ENCODE measurements at places on chromosomes 12 and 14. TPM values are rescaled to one million over a fixed set of nuclear protein-coding genes. Genes with fewer than 3 reads are reported as not detected.
A peak's percentile ranks its signal among the peaks of the same experiment; 100 is the strongest.

Gene SLC15A5
- total RNA-seq, result 0.41 TPM

GRCh38 chr12:14256121-14256520 is 109.4 kb upstream of the ATF7IP start:
- no peak for DNase-seq

GRCh38 chr14:31926123-31926522 is 151.0 kb upstream of the ARHGAP5 start:
- DNase-seq, result no peak

DNA sequence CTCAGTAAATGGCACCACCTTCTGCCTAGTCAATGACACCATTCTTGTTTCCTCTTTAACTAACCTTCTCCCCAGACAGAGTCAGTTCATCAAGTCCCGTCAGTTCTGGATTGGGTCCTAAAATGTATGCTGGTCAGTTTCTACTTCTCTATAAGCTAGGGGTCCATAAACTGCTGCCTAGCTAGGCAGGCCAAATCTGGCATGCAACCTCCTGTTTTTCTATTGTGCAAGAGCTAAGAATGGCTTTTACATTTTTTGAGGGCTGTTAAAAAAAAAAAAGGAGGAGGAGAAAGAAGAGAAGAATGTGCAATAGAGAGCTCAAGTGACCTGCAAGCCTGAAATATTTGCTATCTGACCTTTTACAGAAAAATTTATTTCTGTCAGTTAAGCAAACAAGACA is 6.4 kb upstream of the TMED10 start:
- DNase-seq, result no peak

DNA sequence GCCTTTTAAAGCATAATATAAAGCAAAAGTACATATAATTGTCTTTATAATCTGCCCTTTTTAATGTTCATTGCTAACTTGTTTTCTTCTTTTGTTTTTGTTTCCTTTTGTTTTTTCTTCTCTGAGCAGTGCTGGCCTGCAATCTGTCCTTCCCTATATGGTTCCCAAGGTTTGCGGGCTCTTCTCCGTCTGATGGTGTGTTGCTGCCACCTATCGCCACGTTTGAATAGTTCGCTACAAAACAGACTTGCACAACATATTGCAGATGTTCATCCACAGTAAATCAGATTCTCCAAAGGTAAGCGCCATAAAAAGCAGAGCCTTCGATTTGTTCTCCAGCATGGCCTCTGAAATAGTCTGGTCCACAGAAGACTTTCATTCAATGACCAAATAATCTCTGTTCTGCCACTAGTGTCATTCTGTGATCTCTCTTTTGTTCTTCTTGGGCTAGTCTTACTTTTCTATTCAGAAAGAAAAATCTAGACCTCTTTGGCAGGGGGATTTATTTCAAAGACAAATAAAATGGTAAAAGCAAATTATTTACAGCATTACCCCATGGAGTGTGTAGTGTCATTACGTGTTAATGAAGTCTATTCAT is 33.5 kb downstream of the C12orf50 start:
- peak; percentile 21 for DNase-seq

DNA sequence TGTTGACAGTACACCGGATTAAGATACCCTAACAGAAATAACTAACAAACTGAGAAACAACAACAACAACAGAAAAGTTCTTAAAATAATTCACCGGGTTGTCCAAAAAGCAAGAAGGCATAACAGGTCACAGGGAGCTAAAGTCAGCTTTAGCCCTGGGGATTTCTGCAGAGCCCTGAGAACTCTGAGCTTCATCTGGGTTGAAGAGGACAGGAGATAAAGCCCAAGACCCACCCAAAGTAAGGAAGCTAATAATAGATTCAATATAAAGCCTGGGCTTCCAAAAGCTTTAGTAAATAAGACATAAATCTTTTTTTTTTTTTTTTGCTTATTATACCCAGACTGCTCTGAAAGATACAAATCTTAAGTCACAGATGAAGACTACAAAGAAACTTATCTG is 44.1 kb upstream of the MTERF2 start:
- no peak for DNase-seq

- no peak for DNase-seq
These were observed 51.8 kb downstream of the ISCA2 start for GRCh38 chr14:74545386-74545785.

- no peak for DNase-seq
These were observed 65.9 kb upstream of the CCDC198 start for GRCh38 chr14:57559576-57559975.

Gene GRIN2B
- total RNA-seq, result 75.4 TPM

- no peak for DNase-seq
These were observed 6.7 kb upstream of the HOXC6 start for GRCh38 chr12:54021432-54022013.

GRCh38 chr12:3432868-3433267 is 58.1 kb upstream of the PRMT8 start:
- DNase-seq, result no peak

DNA sequence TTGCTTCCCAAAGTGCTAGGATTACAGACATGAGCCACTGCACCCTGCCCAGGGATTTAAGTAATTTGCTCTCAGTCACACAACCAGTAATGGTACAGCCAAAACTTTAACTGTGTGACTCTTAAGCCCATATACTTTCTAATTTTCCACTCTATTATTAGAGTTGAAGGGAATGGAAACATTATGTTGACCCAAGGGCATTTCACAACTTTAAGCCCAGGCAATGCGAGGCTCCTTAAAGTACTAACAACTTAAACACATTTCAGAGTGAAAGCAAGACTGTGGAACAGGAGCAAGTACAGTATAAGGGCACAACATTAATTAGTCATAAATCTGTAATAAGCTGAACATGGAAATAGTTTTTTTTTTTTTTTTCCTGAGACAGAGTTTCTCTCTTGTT is 39.8 kb downstream of the BAZ1A start:
- no peak for DNase-seq

GRCh38 chr12:52980650-52981423 is 25.4 kb upstream of the EIF4B start:
- DNase-seq, result peak; percentile 61

DNA sequence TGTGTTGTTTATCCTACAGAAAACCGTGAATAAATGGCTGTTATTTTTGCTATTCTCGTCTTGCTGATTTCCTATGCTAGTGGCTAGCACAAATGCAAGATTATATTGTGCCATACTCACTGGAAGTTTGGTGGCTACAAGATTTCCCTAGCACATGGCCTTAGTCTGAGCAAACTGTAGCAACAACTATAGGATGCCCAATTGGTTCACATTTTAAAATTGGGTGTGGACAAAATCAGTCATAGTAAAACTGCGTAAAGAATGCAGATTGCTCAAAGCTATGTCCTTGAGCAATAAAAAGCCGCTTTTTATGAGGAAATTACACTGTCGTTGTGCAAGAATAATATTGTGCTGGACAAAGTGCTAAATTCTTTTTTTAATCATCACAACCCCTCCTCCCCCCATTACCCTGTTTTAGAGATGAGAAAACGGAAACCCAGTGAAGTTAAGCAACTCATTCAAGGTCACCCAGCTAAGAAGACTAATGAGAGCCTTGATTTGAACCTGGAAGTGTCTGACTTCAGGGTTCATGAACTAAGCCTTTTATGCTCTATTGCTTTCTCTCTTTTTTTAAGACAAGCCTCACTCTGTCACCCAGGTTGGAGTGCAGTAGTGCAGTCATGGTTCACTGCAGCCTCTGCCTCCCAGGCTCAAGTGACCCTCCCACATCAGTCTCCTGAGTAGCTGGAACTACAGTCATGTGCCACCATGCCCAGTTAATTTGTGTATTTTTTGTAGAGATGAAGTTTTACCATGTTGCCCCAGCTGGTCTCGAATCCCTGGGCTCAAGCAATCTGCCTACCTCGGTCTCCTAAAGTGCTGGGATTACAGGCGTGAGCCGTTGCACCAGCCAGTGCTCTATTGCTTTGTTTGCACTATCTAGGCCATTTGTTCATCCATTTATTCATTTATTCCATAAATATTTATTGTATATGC is 73.6 kb downstream of the SRGAP1 start:
- DNase-seq, result no peak

GRCh38 chr12:116922194-116922897 is 11.6 kb downstream of the FBXW8 start:
- no peak for DNase-seq

- DNase-seq, result no peak
These were observed 316.2 kb downstream of the NPAS3 start for GRCh38 chr14:33254861-33255395.

Gene GMFB
- 258 TPM for total RNA-seq

Gene LALBA
- total RNA-seq, result not detected

Gene TRIM9
- total RNA-seq, result 28.5 TPM

GRCh38 chr12:124902916-124903315 is 11.5 kb downstream of the UBC start:
- no peak for DNase-seq

DNA sequence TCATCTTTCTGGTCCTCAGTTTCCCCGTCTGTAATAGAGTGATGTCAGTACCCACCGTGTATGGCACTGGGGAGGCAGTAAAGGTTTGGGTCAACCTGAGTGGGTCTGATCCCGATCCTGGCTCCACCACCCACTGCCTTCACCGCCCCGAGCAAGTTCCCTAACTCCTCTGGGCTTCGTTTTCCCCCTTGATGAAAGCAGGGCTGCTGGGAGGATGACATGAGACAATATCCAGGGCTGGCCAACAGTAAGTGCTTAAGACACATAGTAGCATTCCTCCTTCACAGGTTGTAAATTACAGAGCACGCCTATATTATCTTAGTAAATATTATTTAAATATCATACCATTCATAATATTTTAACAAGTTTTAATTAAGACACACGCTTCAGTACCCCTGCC is 595 bp downstream of the PLEK2 start:
- DNase-seq, result no peak

GRCh38 chr12:76621582-76622024 is 62.0 kb upstream of the OSBPL8 start:
- DNase-seq, result peak; percentile 65

DNA sequence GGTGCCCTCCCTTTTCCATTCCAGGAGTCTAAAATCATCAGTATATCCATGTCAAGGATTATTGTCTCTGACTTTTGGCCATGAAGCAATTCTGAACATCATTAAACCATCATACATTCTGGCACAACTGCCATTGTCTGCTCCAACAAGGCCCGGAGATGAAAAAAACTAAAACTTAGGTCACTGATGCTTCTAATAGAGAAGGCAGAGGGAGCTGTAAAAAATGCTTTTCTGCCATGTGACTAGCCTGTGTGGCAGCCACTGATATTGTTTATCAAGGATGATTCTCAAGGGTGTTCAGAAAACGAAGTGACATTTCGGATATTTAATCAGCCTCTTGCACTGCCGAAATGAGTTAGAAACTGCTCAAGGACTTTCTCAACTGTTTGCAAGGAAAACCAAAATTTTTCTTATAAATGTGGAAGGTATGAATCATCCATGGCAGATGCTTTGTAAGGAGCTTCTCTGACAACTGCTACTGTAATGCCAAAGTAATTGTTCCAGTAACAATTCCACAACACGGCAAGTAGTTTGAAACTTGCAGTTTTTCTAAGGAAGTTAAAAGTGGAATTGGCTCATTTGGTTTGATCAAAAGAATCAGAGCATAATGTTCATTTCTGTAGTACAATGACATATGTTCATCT is 1076.5 kb upstream of the FLRT2 start:
- DNase-seq, result no peak

GRCh38 chr12:105030820-105031807 is 45.0 kb downstream of the NOPCHAP1 start:
- DNase-seq, result no peak

GRCh38 chr12:75953312-75953906 is 78.2 kb downstream of the PHLDA1 start:
- DNase-seq, result no peak

DNA sequence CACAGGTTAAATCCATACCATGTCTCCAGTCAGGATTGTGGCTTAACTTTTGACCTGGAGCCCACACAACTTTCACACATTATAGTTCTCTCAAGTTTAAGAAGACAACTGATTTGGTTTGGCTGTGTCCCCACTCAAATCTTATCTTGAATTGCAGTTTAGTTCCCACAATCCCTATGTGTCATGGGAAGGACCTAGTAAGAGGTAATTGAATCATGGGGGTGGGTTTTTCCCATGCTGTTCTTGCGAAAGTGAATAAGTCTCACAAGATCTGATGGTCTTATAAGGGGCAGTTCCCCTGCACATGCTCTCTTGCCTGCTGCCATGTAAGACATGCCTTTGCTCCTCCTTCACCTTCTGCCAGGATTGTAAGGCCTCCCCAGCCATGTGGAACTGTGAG is 38.2 kb upstream of the PARP11 start:
- no peak for DNase-seq

Gene INHBC
- not detected for total RNA-seq

DNA sequence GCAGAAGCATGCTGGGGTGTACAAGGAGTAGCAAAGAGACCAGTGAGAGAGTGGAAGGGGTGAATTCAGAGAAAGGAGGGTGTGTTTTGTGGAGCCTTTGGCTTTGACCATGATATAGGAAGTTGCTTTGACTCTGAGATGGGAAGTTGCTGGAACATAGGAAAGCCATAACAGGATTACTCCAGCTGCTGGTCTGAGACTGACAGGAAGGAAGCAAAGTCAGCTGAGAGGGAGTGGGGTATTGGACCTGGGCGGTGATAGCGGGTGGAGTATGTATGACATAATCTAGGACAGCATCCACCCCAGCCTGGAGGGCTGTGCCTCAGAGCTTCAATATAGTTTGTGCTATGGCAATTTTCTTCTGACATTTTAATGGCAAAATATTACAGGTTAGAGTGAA is 324.4 kb downstream of the PDZRN4 start:
- DNase-seq, result no peak

GRCh38 chr14:54685286-54685845 is 118.4 kb downstream of the SAMD4A start:
- DNase-seq, result no peak

Gene KLRG1
- 8.6 TPM for total RNA-seq

- DNase-seq, result no peak
These were observed 98.3 kb downstream of the SPTSSA start for GRCh38 chr14:34363733-34364134.

Gene ISCU
- 40.8 TPM for total RNA-seq

DNA sequence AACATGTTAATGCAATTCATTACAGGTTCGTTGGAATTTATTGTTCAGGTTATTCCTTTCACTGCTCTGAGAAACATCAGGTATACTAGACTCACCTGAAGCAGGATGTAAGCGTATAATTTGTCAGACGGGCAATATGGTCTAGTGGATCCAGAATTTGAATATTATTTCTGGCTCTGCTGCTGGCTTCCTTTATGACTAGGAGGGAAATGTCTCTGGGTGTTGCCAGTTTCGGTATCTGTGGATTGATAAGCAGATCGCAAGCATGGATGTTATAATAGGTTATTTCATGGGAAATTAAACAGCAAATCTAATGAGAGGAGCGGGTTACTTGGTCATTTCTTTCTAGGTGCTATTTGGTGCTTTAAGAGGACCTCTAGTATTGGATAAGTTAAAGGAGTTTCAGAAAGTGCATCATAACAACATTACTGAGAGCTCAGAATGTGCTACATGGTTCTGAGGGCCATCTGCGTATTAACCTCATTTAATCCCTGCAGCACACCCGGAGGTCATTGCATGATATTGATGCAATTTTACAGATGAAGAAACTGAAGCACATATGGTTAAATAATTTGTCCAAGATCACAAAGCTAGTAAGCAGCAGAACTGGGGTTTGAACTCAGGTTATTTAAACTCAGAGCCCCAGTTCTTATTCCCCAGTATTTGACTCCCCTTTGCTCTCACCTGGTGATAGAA is 47.3 kb upstream of the BCAT1 start:
- no peak for DNase-seq

GRCh38 chr12:32448586-32448985 is 49.2 kb downstream of the FGD4 start:
- no peak for DNase-seq
